IgD-negative memory B cell (primary cell): ENCODE measurements at places on chromosomes 1 and 21. TPM values are rescaled to one million over a fixed set of nuclear protein-coding genes. Genes with fewer than 3 reads are reported as not detected.

The MPZ gene
- not detected for polyA plus RNA-seq

The TNFAIP8L2 gene
- polyA plus RNA-seq, result 16.1 TPM

The RHCE gene
- polyA plus RNA-seq, result 0.30 TPM

The OR2L3 gene
- not detected for polyA plus RNA-seq

The KAZN gene
- not detected for polyA plus RNA-seq

The NMNAT2 gene
- not detected for polyA plus RNA-seq

The CLCA4 gene
- 0.16 TPM for polyA plus RNA-seq

The CHRM3 gene
- not detected for polyA plus RNA-seq

The OR2T35 gene
- not detected for polyA plus RNA-seq

The DIO1 gene
- 0.18 TPM for polyA plus RNA-seq

The LCE1B gene
- polyA plus RNA-seq, result not detected

The FCGR1A gene
- 0.43 TPM for polyA plus RNA-seq

The TEDDM1 gene
- 0.08 TPM for polyA plus RNA-seq

The LHX8 gene
- not detected for polyA plus RNA-seq

The CD247 gene
- polyA plus RNA-seq, result 63.3 TPM

The LAD1 gene
- not detected for polyA plus RNA-seq

The REN gene
- not detected for polyA plus RNA-seq

The CFHR2 gene
- polyA plus RNA-seq, result not detected

The MFSD2A gene
- polyA plus RNA-seq, result 1.5 TPM

The G0S2 gene
- 0.38 TPM for polyA plus RNA-seq

The CFAP74 gene
- polyA plus RNA-seq, result not detected

The ADAM30 gene
- polyA plus RNA-seq, result not detected
